T-helper 17 cell (primary cell): ENCODE measurements at places on chromosomes 13 and 19.

DNA sequence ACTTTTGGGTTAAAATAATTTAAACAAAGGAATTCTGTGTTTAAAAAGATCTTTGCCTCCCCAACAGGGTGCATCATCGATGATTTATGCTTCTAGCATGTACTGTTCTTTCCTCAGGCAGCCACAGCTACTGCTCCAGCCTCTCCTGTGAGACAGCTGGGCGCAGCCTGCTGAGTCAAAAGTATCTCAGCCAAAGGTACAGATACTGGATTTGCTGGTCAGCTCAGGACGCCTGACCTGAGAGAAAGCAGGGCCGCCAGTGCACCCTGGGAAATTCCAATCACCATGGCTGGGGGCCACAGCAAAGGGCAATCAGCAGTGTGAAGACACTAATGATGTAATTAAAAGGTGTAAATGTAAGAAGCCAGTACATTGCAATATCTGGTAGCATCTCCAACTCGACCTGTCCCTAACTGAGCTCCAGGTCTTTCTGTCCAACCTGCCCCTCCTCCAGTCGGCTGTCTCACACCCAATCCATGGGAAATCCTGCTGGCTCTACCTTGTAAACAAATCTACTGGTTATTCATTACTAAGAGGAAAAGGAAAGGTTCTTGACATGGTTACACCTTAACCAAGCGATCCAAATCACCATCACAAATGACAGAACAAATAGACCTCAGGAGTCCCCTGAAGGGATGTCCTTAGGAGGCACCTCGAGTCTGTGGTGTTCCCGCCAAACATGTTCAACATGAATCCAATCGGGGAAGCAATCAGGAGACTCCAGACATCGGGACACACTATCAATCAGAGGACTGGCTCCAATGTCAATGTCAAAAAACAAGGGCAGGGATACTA is 7.3 kb downstream of the OPA3 start:
- no peak for DNase-seq

GRCh38 chr19:37929355-37929923 is 22.4 kb downstream of the SIPA1L3 start:
- no peak for DNase-seq

DNA sequence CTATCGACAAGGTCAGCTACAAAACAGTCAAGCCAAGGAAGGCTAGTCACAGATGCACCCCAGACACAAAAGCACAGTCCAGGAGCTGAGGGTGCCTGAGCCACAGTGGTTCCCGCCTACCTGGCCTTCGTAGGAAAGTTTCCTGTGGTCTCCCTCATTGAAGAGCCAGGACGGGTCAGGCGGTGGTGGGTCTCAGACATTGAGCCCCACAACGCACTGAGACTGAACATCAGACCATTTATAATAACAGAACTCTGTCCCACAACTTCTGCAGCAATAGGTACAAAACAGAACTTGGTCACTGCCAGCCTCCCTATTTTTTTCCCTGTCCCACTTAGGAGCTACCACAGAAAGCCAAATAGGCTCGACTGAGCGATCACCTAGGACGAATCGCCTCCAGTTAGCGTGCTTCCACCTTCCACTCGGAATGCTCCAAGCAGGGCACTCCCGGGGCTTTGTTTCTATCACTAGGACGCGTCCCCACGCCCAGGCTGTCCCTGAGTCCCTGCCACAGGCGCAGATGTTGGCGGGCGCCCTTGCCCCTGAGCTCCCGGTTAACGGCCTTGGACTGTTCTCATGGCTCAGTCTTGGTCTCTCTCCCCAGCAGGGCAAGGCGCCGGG is 640 bp upstream of the ZNF544 start:
- DNase-seq = no peak

DNA sequence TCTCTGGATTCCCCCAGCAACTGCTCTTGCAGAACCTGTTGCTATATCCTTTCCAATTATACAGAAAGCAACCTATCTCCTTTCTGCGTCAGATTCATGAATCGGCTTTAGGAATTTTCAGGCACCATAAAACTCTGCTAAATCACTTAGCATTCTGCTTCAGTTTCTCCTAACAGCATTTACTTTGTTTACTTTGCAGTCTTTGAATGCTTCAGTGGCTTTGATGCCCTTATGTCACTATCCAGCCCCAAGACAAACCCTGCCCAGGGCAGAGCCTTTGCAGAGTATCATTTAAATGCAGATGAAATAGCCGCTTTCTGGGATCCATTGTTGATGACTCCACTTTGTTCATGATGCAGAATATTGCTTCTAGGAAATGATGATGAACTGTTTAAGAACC is 43.1 kb downstream of the SLITRK1 start:
- no peak for DNase-seq

DNA sequence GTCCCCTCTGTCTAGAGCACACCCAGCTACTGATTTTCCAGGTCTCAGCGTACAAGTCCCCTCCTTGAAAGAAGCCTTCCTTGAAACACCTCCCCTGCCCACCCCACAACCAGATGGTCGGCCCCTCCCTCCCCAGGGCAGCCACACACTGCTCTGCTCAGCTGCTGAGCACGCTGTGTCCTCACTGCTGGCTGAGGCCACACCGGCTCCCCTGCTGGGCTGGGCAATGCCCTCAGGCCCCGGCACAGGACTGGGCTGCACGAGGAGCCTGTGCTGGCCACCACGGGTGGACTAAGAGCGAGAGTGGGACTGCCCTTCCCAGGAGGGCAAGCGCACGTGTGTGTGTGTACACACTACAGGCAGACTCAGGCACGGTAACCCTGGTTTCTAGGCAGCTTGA is 11.8 kb upstream of the RSPH6A start:
- DNase-seq = no peak

DNA sequence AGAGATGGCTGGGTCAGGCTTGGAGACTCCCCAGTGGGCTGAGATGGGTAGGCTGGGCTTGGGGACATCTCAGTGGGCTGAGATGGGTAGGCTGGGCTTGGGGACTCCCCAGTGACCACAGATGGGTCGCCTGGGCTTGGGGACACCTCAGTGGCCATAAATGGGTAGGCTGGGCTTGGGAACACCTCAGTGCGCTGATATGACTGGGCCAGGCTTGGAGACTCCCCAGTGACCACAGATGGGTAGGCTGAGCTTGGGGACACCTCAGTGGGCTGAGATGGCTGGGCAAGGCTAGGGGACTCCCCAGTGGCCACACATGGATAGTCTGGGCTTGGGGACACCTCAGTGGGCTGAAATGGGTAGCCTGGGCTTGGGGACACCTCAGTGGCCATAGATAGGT is 12.8 kb downstream of the IQCN start:
- no peak for DNase-seq

GRCh38 chr19:8426283-8426682 is 13.2 kb downstream of the MARCHF2 start:
- DNase-seq = no peak

DNA sequence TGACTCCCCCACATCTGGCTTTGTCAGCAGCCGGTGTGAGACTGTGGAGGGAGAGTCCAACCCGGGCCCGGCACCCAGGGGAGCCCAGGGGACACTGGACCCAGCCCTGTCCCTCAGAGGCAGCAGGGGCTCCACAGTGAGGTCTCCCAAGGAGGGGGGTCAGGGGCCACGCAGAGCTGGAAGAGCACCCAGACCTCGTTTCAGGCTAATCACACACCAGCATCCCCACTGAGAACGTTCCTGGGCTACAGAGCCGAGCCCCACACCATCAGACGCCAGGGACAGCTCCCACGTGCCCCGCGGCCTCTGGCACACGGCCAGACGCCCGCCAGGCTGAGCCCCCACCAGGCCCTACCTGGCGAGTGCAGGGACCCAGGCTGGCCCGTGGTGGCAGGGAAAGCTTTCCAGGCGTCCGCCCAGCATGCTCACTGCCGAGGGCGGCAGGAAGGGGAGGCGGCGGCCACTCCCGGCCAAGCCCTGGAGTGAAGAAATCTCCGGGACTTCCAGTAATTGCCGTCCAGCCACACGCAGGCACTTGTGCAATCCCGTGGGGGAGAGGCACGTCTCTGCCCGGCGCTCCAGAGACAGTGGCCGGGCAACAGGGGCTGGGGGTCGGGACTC is 19.2 kb downstream of the SBNO2 start:
- DNase-seq = no peak

DNA sequence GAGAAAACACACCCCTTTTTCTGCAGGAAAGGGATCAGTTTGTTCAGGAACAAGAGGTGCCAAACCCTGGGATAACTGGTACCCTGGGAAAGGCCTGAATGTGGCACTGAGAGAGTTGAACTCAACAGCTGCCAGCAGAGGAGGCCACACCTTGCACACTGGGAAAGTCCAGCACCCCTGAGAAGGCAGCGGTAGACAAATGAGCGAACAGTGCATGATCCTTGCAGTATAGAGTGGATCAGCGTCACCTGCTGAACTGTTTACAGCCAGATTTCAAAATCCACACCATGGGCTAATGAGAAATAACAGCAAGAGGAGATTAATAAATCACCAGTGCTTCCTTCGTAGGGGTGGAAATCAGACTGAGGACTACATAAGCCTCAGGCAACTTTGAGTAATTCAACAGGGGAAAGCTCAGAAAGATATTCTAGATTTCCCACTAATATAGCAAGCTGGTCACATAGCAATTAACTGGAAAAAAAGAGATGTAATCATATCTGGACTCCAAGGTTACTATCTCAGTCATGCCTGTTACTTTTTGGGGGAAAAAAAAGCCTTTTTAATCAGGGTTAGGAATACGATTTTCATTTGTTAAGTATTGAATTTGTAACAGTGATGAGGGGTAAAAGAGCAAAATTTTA is 52.0 kb downstream of the DCT start:
- no peak for DNase-seq
